ENCODE measurements at places on chromosomes 7 and 10.

- no peaks in the 10 kb centered on the region for H3K4me1 ChIP-seq
- peak overlapping the region; percentile 45 for H3K4me3 ChIP-seq
- H3K27me3 ChIP-seq: peaks cover 100% of the 10 kb centered on the region
- no peak overlapping the region for H3K27ac ChIP-seq
- no peaks in the 10 kb centered on the region for H3K36me3 ChIP-seq
Observed at GRCh38 chr7:27160145-27160545, 3.7 kb upstream of the HOXA7 start.

DNA sequence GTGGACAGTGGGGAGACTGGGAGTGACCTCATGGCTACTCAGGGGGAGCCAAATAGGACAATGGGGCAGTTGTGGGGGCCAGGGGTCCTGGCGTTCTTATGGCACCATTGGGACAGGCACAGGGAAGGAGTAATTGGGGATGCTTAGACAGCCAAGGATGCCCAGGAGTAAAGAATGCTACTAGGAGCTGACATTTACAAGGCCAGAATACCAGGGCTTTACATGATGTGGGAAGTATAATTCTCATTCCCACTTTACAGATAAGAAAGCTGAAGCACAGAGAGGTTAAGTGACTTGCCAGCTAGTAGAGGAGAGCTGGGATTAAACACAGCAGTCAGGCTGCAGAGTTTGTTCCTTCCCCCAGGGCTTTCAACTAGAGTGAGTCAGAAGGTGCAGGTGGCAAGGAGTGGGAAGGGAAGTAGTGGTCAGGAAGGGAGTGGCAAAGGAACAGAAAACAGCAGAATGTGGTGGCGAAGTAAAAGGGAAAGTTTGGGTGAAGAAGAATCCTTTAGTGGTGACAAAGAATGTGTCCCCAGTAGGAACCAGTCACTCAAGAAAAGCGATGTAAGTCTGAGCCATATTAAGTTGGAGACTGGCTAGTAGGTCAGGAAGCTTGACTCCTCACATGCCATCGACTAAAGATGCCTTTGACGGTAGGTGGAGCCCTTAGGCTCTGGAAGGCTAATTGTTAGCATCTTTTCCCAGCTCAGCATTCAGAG is 32.8 kb downstream of the CPVL start:
- H3K27ac ChIP-seq: no peak overlapping the region
- peak; percentile 51 for DNase-seq
- no peaks in the 10 kb centered on the region for H3K4me1 ChIP-seq
- H3K27me3 ChIP-seq: no peaks in the 10 kb centered on the region
- H3K36me3 ChIP-seq: no peaks in the 10 kb centered on the region

GRCh38 chr7:1586126-1586826 is 16.4 kb upstream of the PSMG3 start:
- no peaks in the 10 kb centered on the region for H3K4me1 ChIP-seq
- H3K27ac ChIP-seq: no peak overlapping the region
- H3K27me3 ChIP-seq: peaks cover 16% of the 10 kb centered on the region
- no peak overlapping the region for H3K4me3 ChIP-seq
- no peak for DNase-seq

DNA sequence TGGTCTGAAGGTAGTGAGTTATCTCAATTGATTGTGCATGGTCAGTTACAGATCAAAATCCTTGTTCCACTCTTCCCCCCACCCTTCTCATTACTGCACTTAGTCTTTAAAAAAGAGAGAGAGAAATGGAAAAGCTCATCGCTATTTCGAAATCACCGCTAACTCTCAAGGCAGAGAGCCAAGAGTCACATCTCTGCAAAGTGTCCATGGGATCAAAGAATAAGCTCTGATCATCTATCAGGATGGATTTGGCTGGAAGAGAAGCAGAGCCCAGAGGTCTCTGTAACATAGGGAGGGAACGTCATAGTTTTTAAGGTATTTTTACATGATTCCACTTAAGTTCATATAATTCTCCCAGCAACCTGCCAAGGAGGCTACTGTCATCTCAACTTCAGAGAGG is 30.0 kb upstream of the MYH16 start:
- no peak overlapping the region for H3K27ac ChIP-seq
- no peaks in the 10 kb centered on the region for H3K27me3 ChIP-seq
- no peak overlapping the region for H3K4me3 ChIP-seq
- no peak for DNase-seq
- H3K36me3 ChIP-seq: no peaks in the 10 kb centered on the region
- H3K4me1 ChIP-seq: no peaks in the 10 kb centered on the region

DNA sequence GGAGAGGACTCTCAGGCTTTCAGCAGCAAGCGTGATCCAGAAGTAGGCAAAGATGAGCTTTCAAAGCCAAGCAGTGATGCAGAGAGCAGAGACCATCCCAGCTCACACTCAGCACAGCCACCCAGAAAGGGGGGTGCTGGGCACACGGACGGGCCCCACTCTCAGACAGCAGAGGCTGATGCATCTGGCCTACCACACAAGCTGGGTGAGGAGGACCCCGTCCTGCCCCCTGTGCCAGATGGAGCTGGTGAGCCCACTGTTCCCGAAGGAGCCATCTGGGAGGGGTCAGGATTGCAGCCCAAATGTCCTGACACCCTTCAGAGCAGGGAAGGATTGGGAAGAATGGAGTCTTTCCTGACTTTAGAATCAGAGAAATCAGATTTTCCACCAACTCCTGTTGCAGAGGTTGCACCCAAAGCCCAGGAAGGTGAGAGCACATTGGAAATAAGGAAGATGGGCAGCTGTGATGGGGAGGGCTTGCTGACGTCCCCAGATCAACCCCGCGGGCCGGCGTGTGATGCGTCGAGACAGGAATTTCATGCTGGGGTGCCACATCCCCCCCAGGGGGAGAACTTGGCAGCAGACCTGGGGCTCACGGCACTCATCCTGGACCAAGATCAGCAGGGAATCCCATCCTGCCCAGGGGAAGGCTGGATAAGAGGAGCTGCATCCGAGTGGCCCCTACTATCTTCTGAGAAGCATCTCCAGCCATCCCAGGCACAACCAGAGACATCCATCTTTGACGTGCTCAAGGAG is 95.5 kb downstream of the TACC2 start:
- H3K36me3 ChIP-seq: no peaks in the 10 kb centered on the region
- H3K4me1 ChIP-seq: no peaks in the 10 kb centered on the region
- no peak overlapping the region for H3K4me3 ChIP-seq
- H3K27ac ChIP-seq: no peak overlapping the region

DNA sequence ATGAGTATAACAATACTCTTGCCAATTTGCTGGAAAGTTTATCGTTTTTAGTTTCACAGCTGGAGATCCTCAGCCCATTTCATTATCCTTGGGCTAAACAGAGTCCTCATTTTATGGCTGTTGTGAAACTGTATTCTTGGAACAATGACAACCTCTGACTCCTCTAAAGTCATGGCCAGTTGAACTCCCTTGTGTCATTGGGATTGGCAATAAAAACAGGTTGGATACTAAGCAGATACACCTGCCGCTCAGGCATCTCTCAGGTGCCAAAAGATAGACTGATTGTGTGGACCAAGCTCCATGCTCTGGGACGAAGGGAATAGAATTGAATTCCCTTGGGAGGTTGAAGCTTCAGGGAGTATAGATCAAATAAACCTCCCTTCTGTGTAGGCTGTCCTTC is 182.2 kb downstream of the WDR11 start:
- H3K27ac ChIP-seq: no peak overlapping the region
- no peaks in the 10 kb centered on the region for H3K27me3 ChIP-seq
- H3K36me3 ChIP-seq: no peaks in the 10 kb centered on the region
- DNase-seq: no peak

DNA sequence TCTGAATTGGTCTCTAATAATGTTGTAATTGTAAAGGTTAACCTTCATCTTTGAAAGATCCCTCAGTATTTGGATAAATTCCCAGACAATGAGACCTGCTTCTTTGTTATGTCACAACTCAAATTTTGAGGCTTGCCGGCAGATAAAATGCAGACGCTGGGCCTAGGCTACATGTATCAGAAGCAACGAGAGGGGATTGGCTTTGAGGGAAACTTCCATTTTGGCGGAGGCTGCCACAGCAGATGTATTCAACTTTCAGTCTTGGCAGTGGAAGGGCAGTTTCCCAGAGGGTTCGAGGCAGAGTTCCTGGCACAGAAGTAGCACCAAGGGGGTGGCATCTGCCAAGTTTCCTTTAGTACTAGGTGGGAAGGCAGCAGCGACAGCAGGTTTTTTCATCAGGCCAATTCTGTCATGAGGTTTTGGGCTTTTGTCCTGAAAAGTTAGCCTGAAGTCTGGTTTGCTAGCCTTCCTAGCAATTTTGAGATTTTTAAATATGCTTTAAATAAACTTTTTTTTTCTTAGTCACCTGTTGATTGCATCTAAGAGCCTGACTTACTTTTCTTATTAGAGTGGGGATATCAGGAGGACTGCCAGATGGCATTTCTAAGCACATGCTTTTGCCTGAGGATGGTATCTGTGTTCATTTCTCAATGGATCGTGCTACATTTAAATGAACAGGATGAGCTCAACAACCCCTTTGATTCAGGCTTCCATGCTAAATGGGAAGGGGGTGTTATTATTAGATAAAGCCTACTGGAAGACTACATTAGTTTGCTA is 89.5 kb upstream of the FAM3C start:
- H3K36me3 ChIP-seq: no peaks in the 10 kb centered on the region
- no peak overlapping the region for H3K4me3 ChIP-seq
- peak; percentile 73 for DNase-seq
- no peak overlapping the region for H3K27ac ChIP-seq
- H3K27me3 ChIP-seq: no peaks in the 10 kb centered on the region
- H3K4me1 ChIP-seq: no peaks in the 10 kb centered on the region

DNA sequence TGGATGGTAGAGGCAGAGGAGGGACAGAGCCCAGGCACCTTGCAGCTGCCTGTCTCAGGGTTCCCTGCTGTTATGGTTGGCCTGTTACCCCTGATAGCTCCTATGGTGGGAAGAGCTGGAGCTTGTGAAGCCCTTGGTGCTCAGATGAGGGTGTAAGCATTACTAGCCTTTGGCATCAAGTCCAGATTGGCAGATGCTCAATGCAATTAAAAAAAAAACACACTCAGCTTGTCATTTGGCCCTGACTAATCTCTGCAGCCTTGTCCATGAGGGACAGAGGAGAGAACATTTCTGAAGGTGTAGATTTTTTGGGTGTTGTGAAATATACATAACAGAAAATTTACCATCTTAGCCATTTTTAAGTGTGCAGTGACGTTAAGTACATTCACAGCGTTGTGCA is 86.3 kb downstream of the PLPP4 start:
- DNase-seq: no peak
- no peaks in the 10 kb centered on the region for H3K27me3 ChIP-seq
- peaks cover 6% of the 10 kb centered on the region for H3K4me1 ChIP-seq
- no peaks in the 10 kb centered on the region for H3K36me3 ChIP-seq

DNA sequence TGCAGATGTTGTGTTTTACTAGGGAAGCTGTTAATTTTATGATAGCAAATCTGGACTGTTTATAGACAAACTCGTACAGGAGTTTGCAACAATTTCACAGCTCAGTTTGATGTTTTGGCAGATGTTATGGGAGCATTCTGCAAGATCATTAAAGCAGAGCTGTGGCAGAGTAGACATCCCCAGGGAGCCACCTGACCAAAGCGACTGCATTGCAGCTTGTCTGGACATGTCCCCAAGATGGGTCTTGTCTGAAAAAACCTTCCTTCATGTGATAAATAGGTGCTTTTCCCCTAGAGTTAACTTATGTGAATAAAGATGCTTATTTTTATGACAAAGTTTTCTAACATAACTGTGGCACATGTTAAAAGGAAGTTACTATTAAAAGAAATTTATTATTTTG is 91.2 kb upstream of the GPR141 start:
- no peak for DNase-seq
- H3K36me3 ChIP-seq: no peaks in the 10 kb centered on the region
- no peaks in the 10 kb centered on the region for H3K27me3 ChIP-seq

GRCh38 chr10:43674553-43675210 is 26.0 kb upstream of the ZNF32 start:
- no peak for DNase-seq
- H3K36me3 ChIP-seq: no peaks in the 10 kb centered on the region
- no peaks in the 10 kb centered on the region for H3K4me1 ChIP-seq
- no peak overlapping the region for H3K4me3 ChIP-seq
- H3K27ac ChIP-seq: no peak overlapping the region
- H3K27me3 ChIP-seq: peaks cover 14% of the 10 kb centered on the region

GRCh38 chr10:78672918-78673317 is 395.8 kb upstream of the ZMIZ1 start:
- H3K4me3 ChIP-seq: no peak overlapping the region
- no peaks in the 10 kb centered on the region for H3K27me3 ChIP-seq
- no peaks in the 10 kb centered on the region for H3K4me1 ChIP-seq
- H3K27ac ChIP-seq: no peak overlapping the region

GRCh38 chr10:72630144-72630543 is 4.3 kb upstream of the MICU1 start:
- no peak for DNase-seq
- no peak overlapping the region for H3K4me3 ChIP-seq
- H3K27me3 ChIP-seq: no peaks in the 10 kb centered on the region
- H3K36me3 ChIP-seq: no peaks in the 10 kb centered on the region

- H3K4me3 ChIP-seq: no peak overlapping the region
- H3K4me1 ChIP-seq: no peaks in the 10 kb centered on the region
- no peak for DNase-seq
- no peak overlapping the region for H3K27ac ChIP-seq
- H3K27me3 ChIP-seq: no peaks in the 10 kb centered on the region
Observed at GRCh38 chr10:27448921-27449320, 55.2 kb upstream of the RAB18 start.

GRCh38 chr7:2231992-2232765 is 566 bp downstream of the MAD1L1 start:
- H3K4me3 ChIP-seq: peak overlapping the region; percentile 79
- no peaks in the 10 kb centered on the region for H3K27me3 ChIP-seq
- peaks cover 13% of the 10 kb centered on the region for H3K36me3 ChIP-seq
- H3K4me1 ChIP-seq: peaks cover 8% of the 10 kb centered on the region
- no peak for DNase-seq
- peak overlapping the region; percentile 81 for H3K27ac ChIP-seq

DNA sequence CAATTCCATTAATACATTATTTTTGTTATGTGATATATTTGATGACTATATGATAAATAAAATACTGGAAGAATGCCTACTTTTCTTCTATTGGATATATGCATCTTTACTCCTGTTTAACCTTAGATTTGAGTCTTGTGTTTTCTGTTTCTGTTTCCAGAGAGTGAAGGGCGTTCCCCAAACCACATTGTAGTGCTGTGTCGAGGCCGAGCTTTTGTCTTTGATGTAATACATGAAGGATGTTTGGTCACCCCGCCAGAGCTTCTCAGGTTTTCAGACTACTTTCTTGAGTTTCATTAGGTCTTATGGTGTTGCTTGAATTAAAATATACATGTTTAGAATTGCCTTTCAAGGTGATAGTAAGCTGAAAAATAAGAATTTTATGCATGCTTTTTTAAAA is 23.8 kb downstream of the CROT start:
- H3K36me3 ChIP-seq: no peaks in the 10 kb centered on the region
- no peak overlapping the region for H3K4me3 ChIP-seq
- H3K4me1 ChIP-seq: no peaks in the 10 kb centered on the region
- DNase-seq: no peak

- H3K27ac ChIP-seq: no peak overlapping the region
- H3K4me3 ChIP-seq: no peak overlapping the region
- H3K4me1 ChIP-seq: no peaks in the 10 kb centered on the region
- peaks cover 3% of the 10 kb centered on the region for H3K27me3 ChIP-seq
Observed at GRCh38 chr10:26505491-26505890, 67.3 kb downstream of the APBB1IP start.

- H3K4me1 ChIP-seq: peaks cover 9% of the 10 kb centered on the region
- H3K36me3 ChIP-seq: no peaks in the 10 kb centered on the region
- H3K4me3 ChIP-seq: no peak overlapping the region
Observed at GRCh38 chr7:111558991-111559390, 3.3 kb downstream of the IMMP2L start.

GRCh38 chr10:6493521-6494441 is 86.3 kb downstream of the PRKCQ start:
- no peak overlapping the region for H3K4me3 ChIP-seq
- H3K27me3 ChIP-seq: no peaks in the 10 kb centered on the region
- no peaks in the 10 kb centered on the region for H3K4me1 ChIP-seq
- no peaks in the 10 kb centered on the region for H3K36me3 ChIP-seq

GRCh38 chr7:96657347-96658021 is 52.2 kb downstream of the SEM1 start:
- no peak overlapping the region for H3K4me3 ChIP-seq
- no peak overlapping the region for H3K27ac ChIP-seq

All from cardiac muscle cell (in vitro differentiated cells and primary cell).